ENCODE measurements at places on chromosomes 2 and 18. TPM values are rescaled to one million over a fixed set of nuclear protein-coding genes. Genes with fewer than 3 reads are reported as not detected.

TCF23 gene
- total RNA-seq: not detected

RUFY4 gene
- total RNA-seq: not detected

C2orf66 gene
- total RNA-seq: 0.98 TPM

HOXD4 gene
- not detected for total RNA-seq

LHCGR gene
- not detected for total RNA-seq

WDSUB1 gene
- 7.3 TPM for total RNA-seq

CFAP53 gene
- total RNA-seq: 5.0 TPM

RFX8 gene
- not detected for total RNA-seq

INHA gene
- 2.2 TPM for total RNA-seq

CCDC74A gene
- 0.32 TPM for total RNA-seq

PLGLB1 gene
- 0.74 TPM for total RNA-seq

MEP1B gene
- total RNA-seq: not detected

REG1B gene
- not detected for total RNA-seq

TUBA3E gene
- total RNA-seq: not detected

CRACDL gene
- total RNA-seq: 12.9 TPM

Measured in MCF 10A (cell line).